ENCODE measurements at places on chromosomes 7 and 10.

DNA sequence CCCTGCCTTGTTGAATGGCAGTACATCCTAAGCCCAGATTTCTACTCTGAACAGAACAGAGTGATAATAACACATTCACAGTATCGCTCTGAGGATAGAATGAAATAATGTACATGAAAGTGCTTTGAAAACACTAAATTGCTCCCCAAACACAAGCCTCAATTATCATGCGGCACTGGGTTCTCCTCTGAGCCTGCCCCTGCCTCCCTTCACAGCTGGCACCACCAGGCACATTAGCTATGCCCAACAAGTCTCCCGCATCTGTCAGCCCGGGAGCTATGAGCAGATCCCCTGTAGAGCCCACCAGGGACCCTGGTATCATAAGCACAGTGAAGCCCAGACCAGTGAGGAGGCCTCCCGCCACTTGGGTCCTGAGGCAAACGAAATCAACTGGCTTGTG, 405.5 kb downstream of the GRID1 start:
- no peak for DNase-seq

GRCh38 chr10:86979296-86979818, 11.1 kb downstream of the ADIRF start:
- DNase-seq: no peak

DNA sequence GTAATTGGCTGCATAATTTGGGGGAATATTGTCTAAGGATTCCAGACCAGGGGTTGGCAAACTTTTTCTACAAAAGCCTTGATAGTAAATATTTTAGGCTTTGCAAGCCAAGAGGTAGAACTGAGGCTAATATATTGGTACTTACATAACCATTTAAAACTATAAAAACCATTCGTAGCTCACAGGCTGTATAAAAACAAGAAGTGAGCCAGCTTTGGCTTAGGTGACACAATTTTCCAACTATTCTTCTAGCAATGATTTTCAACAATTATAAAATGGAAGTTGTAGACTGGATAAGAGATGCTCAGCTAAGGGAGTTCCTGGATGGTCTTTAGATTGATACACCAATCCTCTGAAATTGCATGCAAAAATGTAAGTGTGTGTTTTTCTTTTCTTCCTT, 1.4 kb downstream of the GPR141 start:
- DNase-seq: no peak

- no peak for DNase-seq
Measured at GRCh38 chr10:108582387-108582786, 1340.9 kb downstream of the XPNPEP1 start.

DNA sequence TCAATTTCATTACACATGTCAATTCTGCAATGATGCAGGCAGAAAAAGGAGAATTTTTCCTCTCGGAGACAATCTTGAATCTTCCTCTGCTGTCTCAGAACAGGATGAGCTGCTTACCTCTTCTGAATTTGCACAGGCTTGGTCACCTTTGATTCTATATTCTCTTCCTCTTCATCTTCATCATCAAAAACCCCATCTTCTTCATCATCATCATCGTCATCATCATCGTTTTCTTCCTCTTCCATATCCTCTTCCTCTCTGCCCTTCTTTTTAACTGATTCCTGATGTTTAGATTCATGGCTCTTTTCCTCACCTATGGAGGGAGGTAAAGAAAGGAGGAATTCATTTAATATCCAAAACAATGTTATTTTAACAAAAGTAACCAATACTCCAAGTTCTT, 8.0 kb downstream of the RBM28 start:
- DNase-seq: no peak

DNA sequence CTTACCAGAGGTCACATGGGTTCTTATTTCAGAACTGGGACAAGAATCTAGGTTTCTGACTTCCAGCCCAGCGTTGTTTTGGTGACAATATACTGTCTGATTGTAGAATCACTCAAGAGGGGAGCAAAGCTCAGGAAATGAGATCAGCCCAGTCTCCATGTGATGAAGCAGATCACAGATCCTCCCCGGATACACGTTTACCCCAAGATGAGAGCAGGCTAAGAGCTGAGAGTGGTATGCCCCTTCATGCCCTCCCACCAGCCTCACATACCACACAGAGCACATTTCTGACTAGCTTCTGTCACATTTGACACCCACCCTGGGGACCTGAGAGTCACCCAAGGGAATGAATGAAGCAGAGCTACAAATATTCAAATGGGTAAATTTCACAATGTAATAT, 27.1 kb upstream of the PRKCQ start:
- no peak for DNase-seq

GRCh38 chr7:68245688-68246087, 1249.1 kb downstream of the TYW1 start:
- DNase-seq: no peak

DNA sequence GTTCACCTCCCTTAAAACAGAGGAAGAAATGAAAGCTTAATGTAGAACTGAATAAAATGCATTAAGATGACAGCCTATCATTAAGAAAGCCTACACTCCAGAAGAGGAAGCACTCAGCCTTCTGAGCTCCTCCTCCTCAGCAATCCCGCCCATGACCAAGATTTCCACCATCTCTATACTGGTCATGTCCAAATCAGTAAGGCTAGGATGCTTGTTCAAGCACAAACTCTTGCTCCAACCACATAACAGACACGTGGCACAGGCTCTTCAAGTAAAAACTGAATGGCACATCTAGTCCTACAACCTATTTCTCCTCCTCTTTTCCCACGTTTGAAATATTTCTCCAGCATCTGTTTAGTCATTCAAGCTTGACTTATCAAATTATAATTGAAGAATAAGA, 454.1 kb downstream of the PARD3 start:
- DNase-seq: no peak

DNA sequence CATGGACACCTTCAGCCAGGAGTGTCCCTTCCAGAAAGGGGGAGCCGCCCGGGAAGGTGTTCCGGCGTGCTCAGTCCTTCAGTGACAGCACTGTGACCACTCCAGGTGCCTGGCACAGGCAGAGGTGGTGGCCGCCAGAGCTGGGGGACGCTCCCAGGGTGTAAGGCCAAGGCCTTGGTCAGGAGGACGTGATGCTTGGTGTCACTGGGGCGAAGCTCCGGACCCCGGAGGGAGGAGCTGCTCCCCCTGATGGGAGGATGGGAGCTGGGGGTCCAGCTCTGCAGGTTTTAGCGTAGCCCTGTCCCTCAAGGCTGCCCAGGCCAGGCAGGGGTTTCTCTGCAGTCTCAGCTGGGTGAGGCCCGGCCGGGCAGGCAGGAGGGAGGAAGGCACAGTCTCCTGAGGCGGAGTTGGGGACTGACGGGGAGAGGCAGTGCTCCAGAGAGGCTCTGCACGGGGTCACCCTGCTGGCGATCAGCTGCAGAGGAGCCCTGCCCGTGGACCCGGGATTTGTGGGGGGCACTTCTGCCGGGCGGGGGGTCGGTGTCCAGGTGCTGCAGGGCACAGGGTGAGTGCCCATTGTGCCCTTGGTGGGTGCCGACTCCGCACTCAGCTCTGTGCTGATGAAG, 56.5 kb upstream of the DNAJB6 start:
- DNase-seq: no peak

- DNase-seq: no peak
Measured at GRCh38 chr7:131664570-131664969, 108.1 kb upstream of the PODXL start.

DNA sequence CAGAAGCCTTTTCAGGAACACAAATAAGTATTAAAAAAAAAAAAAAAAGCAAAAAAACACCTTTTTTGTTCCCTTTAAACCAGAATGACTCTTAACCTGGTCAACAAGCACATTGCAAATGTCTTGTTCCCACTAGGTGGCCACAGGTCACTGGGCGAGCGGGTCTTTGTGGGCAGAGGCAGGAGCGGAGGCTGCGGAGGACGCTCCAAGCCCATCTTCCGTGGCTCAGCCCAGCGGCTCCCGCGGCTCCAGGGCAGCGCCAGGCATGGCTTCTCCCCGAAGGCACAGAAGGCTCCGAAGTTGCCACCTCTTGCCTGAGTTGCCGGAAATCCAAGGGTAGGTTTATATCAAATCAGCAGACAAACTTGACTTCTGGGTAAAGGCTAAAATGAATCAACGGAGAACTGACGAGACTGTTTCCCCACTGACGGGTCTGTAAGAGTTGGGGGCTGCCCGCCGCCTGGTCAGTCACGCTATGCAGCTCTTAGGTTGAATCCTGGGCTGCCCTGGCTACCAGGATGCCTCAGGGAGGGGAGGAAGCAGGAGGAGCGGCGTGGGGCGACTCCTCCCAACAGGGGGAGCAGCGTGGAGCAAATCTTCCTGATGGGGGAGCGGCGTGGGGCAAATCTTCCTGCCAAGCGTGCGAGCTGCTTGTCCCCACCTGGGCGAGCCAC, 144.5 kb downstream of the PTPRN2 start:
- no peak for DNase-seq

DNA sequence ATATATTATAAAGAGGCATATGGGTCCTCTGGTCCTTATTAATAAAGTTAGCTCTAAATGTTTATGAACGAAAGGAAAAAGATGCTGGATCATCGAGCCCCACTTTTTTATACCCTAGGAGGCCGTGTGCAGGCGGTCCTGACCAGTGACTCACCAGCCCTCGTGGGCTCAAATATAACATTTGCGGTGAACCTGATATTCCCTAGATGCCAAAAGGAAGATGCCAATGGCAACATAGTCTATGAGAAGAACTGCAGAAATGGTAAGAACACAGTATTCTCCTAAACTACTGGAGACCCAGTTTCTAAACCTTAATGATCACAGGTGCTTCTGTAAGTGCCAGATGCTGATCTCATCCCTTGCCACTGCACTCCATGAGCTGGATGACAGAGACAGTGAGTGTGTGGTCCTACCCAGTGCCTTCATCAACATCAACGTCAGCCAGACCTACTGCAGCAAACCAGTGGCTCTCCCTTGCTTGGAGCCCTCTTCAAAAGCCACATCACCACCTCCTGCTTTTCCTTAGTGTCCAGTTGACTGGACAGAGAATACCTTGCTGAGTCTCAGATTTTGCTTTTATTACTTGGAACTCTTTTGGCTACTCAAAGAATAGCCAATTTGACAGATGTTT, 7.6 kb downstream of the GPNMB start:
- no peak for DNase-seq

GRCh38 chr10:68083953-68084352, 8.9 kb upstream of the HERC4 start:
- DNase-seq: no peak

DNA sequence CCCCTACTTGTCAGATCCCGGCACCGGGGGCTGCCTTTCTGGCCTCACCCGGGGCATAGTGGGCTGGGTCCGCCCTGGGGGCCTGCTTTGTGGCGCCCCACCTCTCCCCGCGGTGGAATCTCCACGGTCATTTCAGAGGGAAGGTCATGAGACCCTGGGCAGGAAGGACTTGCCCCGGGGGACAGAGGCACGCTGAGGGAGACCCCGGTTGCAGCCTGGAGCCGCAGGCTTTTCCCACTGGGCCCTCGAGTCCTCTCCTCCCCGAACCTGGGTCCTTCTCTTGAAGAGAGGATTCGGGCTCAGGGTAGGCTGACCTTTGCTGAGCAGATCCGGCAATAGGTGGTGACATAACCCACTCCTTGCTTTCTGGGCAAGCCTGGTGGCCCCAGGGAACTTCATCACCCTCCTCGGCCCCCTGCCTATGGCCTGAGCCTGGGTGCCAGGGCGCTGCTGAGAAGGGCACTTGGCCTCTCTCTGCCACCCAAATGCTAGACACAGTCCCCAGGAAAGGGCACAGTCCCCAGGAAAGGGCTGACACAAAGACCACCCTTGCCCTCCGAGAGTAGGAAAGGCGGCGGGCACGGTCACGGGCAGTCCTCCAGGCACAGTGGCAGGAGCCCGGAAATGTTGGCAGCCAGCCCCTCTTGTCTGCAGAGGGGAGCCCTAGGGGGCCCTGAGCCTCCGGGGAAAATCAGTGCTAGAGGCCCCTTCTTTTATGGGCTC, 36.2 kb downstream of the FKBP6 start:
- DNase-seq: no peak

GRCh38 chr10:70492786-70493659, 14.5 kb downstream of the PALD1 start:
- no peak for DNase-seq

- no peak for DNase-seq
Measured at GRCh38 chr7:26789481-26790184, 74.8 kb downstream of the SKAP2 start.

DNA sequence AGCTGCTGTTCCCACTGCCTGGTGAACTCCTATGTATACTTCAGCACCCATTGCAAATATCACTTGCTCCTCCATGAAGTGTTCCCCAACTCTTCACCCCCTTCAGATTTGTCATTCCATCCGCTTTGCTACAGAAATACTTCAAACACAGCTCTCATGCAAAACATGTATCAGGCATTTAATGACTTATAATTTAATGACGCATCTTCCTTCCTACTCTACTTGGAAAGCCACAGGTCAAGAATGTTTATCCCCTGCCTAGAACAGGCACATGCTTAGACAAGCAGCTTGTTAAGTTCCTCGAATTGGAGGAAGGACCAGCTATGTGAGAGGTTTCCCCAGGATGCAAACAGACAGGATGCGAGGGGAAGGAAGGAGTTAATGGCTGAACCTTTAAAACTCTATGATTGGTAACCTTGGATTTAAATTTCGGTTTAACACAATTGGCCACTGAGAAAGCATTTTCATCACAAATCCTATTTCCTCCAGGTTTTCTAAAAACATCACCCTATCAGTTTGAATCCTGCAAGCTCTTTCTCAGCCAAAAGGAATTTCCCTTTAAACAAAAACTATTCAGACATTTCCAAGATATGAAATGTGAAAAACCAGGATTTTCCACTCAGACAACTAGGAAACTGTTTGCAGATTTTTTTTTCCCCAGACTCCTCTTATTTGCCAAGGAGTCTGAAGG, 11.5 kb downstream of the CREB3L2 start:
- no peak for DNase-seq

- no peak for DNase-seq
Measured at GRCh38 chr10:112376396-112376790, 2.5 kb downstream of the ACSL5 start.

DNA sequence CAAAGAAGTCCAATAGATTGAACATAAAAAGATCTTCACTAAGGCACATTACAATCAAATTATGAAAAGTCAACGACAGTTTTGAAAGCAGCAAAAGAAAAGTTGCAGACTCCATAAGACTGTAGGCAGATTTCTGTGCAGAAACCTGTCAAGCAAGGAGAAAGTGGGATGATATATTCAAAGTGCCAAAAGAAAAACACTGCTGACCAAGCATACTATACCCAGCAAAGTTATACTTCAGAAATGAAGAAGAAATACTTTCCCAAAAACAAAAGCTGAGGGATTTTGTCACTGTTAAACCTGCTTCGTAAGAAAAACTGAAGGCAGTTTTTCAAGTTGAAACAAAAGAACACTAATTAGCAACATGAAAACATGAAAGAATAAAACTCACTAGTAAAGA, 145.5 kb downstream of the ZEB1 start:
- no peak for DNase-seq

All from activated CD4-positive, CD25-positive, alpha-beta regulatory T cell (primary cell).